ENCODE measurements at places on chromosomes 11 and 22. TPM values are rescaled to one million over a fixed set of nuclear protein-coding genes. Genes with fewer than 3 reads are reported as not detected.

Gene FAM89B
- total RNA-seq: 63.6 TPM

Gene TMEM121B
- 0.68 TPM for total RNA-seq

Gene MYBPC3
- not detected for total RNA-seq

Gene IGF2
- 8.8 TPM for total RNA-seq

Gene OVOL1
- total RNA-seq: not detected

Gene C11orf91
- total RNA-seq: 2.0 TPM

Gene EMID1
- total RNA-seq: 12.0 TPM

Gene CCDC87
- total RNA-seq: 0.18 TPM

Gene LIMK2
- 71.2 TPM for total RNA-seq

Gene CCDC116
- 0.35 TPM for total RNA-seq

Gene SLC6A5
- not detected for total RNA-seq

Gene GP1BB
- total RNA-seq: 0.78 TPM

Gene INS
- not detected for total RNA-seq

Gene ALDH3B2
- not detected for total RNA-seq

Gene SLN
- total RNA-seq: 2.1 TPM

Gene PNPLA5
- total RNA-seq: not detected

Gene LARGE2
- not detected for total RNA-seq

Gene NXPE2
- not detected for total RNA-seq

Gene SCGB1D2
- not detected for total RNA-seq

Gene CEND1
- 0.58 TPM for total RNA-seq

Measured in glomerular endothelial cell (primary cell).